ENCODE measurements at places on chromosomes 3 and 15.
A peak's percentile ranks its signal among the peaks of the same experiment; 100 is the strongest.

DNA sequence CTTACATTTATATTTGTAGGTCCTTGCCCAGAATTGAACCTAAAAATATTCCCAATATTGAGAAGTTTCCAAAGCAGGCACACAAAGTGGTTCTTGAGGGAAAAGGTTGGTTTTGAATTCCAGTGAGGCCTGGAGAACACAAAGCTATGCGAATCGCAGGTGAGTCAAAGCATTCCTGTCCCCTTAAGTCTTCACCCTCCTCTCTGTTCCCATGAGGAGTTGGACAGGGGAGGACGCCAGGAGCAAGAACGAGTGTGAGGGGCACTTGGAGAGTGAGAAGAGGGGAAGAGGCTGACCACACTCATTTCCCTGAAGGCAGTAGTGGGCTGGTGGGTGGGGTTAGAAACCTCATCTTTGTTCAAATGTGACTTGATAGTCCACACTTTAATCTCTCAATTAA lies 185.8 kb upstream of the EOMES start:
- DNase-seq = no peak

DNA sequence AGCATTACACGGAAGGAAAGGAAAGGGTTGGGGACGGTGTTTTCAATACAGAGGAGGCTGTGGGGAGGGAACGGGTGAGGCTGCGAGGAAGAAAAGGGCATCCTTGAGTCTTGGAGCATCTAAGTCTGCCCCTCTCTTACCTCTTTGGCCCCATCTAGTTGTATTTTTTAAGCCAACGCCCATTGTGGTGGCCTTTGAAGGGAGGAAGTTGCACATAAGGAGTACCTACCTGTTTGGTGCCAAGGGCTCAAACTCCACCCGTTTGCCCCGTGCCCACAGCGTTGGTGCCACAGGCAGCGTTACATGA lies 146.1 kb upstream of the UMPS start:
- DNase-seq = no peak

DNA sequence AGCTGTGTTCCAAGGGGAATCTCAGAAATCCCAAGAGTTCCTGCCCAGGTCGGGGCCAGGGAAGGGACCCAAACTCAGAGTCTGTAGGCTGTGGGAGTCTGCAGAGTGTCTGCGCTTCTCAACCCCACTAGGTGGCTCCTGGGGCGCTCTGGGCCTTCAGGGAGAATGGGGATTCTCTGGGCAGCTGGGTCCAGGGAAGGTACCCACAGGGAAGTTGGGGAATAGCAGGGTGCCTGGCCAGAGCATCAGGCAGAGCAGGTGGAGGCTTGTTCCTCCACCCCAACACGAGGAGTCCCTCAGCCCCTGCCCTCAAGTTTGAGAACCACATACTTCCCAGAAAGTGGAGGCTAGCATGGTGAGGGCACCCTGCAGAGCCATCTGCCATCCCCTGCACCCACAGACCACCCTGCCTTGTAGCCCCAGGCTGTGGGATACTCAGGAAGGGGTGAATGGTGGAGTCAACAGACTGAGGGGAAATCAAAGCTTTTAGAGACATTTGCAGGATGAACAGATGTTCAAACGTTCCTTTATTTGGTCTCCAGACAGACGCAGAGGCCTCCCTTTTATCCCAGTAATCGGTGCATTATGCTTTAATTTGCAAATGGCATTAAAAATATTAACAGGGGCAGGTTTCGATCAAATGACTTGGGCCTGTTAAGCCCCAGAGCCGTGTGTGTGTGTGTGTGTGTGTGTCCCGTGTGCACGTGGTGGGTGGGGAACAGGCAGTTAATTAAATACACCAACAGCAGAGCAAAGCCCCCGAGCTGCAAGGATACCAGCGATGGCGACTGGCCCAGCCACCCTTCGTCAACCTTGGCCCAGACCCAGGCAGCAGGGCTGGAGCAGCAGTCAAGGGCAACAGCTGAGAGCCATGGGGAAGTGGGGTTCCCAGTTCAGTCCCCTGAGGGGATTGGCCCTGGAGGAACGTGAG lies 57.7 kb downstream of the DNAJB8 start:
- no peak for DNase-seq

DNA sequence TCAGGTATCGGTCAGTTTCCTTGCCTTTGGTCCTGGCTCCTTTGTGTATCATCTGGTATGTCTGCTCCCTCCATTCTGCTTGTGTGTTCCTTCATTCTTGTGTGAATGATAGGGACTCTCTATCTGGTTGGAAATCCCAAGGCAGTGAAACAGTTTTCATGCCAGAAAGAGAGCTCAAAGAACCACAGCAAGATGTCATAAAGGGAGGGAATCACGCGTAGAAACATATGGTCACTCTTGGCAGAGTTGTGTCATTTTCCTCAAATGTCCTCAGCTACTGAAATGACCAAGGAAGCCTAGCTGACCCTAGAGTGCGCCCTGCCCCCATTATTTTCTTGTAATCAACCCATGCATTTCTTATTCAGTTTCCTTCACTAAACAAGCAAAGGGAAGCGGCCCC lies 48.0 kb downstream of the RASGRP1 start:
- DNase-seq = no peak

DNA sequence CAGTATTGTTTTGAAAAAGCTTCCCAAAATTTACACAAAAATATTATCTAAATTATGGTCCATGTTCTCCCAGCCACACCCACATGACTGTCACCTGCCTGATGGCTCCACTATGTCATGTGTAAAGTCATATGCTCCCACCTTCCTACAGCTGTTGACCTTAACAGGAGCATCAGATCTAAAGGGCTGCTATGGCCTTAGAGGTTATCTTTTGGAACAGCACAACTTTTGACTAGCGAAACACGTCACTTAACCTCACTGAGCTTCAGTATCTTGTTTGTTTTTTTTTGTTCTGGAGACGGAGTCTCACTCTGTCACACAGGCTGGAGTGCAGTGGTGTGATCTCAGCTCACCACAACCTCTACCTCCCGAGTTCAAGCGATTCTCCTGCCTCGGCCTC lies 64.4 kb downstream of the PRKAR2A start:
- no peak for DNase-seq

GRCh38 chr3:136929977-136930670 lies 27.7 kb upstream of the IL20RB start:
- no peak for DNase-seq

DNA sequence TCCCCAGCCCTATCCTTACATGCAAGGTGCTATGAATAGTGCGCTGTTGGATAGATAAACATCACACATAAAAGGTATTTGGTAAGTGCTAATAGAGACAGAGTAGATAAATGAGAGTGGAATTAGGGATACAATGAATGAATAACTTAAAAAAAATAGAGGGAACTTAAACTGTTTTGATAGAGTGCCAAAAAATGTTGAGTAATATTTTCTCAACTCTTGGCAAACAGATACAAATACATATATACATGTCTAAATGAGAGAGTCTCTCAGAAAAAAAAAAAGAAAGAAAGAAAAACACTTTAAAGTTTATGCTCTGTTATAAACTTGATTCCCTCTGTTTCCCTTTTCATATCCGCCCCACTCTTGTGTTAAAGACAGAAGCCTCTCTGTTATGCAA lies 667.4 kb downstream of the ROBO2 start:
- no peak for DNase-seq

DNA sequence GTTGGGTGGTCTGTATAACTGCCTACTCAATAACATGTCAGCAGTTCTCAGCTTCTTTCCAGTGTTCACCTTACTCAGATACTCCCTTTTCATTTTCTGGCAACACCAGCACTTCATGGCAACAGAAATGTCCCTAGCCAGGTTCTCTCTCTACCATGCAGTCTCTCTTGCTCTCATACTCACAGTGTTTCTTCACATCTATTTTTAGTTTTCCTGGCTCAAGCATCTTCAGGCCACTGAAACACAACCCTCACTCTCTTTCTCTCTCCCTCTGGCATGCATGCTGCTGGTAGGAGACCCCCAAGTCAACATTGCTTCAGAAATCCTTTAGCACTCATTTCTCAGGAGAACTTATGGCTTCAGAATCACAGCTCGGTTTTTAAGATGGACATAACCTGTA lies at the start of gene CAPN3:
CAPN3 (plus strand) TSS at position 253 of the 400 bp plus-strand sequence. CDS start 305 bp downstream, outside the sequence.
- no peak for DNase-seq

DNA sequence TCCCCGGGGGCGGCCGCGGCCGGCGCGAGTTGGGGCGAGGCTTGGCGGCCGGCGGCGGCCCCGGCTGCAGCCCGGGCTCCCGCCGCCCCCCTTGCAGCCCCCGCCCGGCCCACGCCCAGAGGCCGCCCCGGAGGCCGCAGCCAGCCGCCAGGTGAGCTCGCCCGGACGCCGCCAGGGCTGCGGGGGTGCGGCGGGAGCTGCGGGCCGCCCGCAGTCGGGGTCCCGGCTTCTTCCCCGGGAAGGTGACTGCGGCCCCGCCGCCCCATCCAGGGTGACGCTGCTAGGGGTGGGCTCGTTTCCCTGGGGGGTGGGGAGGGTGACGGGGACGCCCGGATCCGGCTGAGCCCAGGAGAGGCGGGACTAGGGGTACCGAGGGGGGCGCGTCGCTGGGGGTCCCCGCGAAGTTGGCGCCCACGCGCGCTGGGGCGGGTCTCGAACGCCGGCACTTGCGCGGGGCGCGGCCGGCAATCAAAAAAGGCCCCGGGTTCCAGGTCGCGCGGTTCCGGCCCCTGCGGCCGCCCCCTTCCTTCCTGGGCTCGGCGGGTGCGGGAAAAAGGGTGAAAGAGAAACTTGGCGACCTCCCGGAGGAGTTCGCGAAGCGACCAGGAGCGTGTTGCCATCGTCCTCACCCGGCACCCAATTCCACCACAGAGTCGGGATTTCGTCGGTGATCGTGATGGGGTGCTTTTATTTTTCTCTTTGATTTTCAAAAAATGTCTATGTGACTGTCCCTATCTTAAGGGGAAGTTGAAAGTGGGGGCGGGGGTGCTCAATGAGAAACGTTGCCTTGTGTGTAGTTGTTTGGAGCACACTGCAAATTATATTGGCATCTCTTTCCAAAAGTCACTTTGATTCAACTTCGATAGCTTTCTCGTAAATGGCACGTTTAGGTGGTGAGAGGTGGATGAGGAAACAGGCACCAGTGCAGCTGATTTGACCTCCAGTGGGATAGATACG lies 619 bp downstream of the ATXN7 start:
- DNase-seq = peak; percentile 13

GRCh38 chr3:76324101-76324500 lies 538.8 kb upstream of the ZNF717 start:
- no peak for DNase-seq

DNA sequence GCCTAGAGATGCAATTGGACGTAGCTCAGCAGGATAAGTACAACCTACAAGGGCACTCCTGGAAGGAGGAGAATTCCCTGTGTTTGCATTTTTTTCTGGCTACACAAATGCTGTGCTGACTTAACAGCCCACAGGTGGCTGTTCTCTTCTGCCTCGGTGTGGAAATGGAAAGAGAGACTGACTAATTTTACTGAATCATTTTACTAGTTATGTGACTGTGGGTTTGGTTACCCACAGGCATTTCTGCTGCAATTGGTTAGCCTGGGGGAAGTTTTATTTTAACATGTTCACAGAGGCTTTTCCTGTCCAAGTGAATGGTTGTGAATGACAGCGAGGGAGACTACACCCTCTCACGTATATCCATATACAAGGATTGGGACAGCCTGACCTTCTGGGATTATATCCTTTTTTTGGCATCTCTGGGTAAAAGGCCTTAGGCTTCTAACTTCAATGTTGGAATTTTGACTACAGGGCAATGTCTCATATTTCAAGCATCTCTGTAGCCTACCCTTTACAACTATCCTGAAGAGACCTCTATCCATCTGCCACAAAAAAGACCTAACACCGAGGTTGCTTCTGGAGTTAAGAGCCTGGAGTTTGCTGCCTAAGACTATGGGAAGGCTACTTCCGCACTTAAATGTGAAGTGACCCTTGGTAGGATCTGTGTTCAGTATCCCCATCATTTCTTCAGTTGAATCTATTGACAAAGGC lies 67.2 kb upstream of the TP63 start:
- no peak for DNase-seq

- DNase-seq = no peak
Measured at GRCh38 chr15:101258238-101259144, 6.6 kb upstream of the CHSY1 start.

DNA sequence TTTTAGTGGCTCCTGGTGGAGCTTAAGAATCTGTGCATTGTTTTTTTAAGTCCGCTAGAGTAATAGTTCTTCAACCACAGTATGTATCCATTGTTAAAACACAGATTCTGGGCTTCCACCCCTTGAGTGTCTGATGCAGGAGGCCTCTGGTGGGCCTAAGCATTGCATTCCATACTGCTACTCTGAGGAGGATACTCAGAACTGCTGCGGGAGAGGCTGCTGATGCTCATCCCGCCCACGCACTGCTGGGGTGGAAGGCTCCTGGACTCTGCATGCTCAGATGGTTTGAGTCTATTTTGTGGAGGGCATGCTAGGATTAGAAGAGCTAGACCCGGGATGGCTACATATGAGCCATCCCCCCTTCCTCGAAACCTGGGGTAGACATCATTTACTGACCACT lies 74.4 kb downstream of the THSD4 start:
- no peak for DNase-seq

- DNase-seq = no peak
Measured at GRCh38 chr3:143367171-143367570, 247.6 kb downstream of the CHST2 start.

GRCh38 chr3:182000447-182000846 lies 288.7 kb downstream of the SOX2 start:
- no peak for DNase-seq

GRCh38 chr15:35630985-35631384 lies 85.0 kb upstream of the DPH6 start:
- no peak for DNase-seq

GRCh38 chr3:174332391-174332790 lies 526.7 kb upstream of the NAALADL2 start:
- DNase-seq = no peak

DNA sequence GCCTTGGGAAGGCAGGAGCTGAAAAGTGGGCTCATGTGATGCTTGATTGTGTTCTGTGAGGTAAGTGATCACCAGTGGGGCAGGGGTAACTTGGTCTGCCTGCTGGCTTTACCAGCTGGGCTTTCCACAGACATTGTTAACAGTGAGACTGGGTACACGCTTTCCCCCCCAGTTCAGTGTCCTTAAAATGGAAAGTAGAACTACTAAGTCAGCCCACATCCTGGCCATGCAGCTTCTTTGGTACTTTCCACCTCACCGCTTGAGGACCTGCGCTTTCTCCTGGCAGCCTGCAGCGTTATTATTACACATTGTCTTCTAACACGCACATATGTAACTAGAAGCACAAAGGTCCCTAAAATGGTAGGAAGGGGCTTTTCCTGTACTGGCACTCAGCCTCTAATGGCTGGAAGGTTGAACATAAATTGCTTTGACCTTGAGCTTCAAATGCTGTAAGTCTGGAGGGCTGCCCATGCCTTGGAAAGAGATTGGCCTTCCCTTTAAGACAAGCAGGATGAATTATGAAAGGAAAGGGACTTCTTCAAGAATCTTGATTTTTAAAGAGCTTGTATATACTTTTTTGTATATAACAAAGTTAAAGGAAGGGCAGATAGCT lies 216.1 kb upstream of the ROPN1 start:
- no peak for DNase-seq

GRCh38 chr15:50675535-50676144 lies 11.0 kb downstream of the TRPM7 start:
- DNase-seq = no peak

DNA sequence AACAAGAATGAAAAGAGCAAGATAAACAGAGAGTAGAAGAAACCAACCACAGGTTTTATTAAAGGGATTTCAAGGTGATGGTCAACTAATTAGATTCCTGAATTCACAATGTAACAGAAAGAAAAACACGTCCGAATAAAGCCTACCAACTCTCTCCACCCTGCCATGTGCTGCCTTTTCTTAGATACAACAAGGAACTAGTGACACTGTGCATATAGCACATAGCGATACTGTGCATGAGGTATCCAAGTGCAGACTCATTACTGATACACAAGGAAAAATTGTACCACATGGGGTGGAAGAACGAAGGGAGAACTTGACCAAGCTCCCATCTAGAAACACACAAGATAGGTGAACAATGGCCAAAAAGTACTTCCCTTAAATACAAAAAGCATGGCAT lies 154.6 kb downstream of the MAGI1 start:
- no peak for DNase-seq

Data from stimulated activated CD8-positive, alpha-beta memory T cell treated with anti-CD3 and anti-CD28 coated beads, Interleukin-4, amount 100 ng/mL, for 1 hour (primary cell).